ENCODE measurements at places on chromosomes 1 and 21.

DNA sequence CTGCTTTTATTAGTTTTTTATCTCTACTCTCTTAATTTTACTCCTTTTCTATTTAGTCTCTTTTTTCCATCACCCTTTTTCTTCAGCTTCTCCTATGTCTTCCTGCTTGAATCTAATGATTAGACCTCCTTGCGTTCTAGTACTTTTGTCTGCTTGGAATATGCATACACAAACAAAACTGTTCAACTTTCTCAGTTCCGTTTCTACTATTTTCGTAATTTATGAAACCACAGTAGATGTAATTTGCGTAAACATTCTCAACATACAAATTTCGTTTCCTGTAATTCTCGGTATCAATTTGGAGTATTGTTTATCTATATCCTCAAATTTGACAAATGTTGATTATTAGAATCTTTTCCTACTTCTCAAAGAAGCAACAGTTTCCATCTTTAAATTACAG lies 772.5 kb downstream of the USP25 start:
- DNase-seq = no peak

DNA sequence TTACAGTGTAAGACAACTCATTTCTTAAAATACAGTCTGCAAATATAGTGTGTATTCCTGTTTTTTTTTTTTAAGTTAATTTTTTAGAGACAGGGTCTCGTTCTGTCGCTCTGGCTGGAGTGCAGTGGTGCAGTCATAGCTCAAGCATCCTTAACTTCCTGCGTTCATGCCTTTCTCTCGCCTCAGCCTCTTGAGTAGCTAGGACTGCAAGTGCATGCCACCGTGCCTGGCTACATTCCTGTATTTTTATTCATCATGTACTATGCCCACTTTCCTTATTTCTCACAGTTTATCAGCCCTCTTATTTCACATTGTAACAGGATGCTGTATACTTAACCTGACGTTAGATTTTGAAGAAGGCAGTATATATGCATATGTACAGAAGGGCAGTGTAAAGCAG lies 26.7 kb downstream of the MIER1 start:
- DNase-seq = no peak

- DNase-seq = no peak
Observed at GRCh38 chr1:82515650-82516049, 714.9 kb downstream of the ADGRL2 start.

- DNase-seq = no peak
Observed at GRCh38 chr1:188170935-188171334, 1342.2 kb downstream of the PLA2G4A start.

GRCh38 chr1:66296951-66297350 lies 237.0 kb upstream of the SGIP1 start:
- no peak for DNase-seq

- DNase-seq = no peak
Observed at GRCh38 chr1:7500381-7501083, 270.6 kb upstream of the VAMP3 start.

- peak; percentile 47 for DNase-seq
Observed at GRCh38 chr1:181149326-181150125, 61.0 kb downstream of the IER5 start.

GRCh38 chr1:177744906-177745305 lies 225.0 kb downstream of the SEC16B start:
- DNase-seq = no peak

DNA sequence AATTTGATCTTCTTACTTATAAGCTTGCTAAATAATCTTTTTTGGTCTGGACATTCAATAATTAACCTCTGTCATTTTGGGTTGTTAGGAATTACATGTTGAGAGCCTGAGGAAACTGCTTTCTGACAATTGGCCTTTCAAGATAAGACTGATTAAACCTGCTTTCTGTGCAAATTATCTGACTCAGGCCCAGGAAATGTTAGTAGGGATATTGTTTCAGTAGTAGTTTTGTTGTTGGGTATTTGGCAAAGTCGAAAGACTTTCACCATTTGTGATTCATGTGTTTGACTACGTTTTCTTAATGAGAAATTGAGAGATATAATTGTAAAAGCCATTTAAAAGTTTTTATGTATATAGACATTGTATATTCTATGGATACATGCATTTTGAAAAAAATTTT lies 81.1 kb upstream of the GPR88 start:
- DNase-seq = no peak

GRCh38 chr1:227059076-227059475 lies 119.0 kb downstream of the COQ8A start:
- no peak for DNase-seq

DNA sequence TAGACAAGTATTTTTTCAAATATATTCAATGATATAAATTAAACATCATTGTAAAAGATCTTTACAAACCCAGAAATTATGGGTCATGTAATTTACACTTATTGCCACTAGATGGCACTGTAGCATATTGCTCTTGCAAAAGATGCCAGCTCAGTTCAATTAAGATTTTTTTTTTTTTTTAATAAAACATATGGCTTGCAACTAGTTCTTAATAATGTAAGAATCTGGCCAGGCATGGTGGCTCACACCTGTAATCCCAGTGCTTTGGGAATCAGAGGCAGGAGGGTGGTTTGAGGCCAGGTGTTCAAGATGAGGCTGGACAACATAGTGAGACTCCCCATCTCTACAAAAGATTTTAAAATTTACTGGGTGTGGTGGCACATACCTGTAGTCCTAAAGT lies 49.4 kb upstream of the DESI2 start:
- no peak for DNase-seq

DNA sequence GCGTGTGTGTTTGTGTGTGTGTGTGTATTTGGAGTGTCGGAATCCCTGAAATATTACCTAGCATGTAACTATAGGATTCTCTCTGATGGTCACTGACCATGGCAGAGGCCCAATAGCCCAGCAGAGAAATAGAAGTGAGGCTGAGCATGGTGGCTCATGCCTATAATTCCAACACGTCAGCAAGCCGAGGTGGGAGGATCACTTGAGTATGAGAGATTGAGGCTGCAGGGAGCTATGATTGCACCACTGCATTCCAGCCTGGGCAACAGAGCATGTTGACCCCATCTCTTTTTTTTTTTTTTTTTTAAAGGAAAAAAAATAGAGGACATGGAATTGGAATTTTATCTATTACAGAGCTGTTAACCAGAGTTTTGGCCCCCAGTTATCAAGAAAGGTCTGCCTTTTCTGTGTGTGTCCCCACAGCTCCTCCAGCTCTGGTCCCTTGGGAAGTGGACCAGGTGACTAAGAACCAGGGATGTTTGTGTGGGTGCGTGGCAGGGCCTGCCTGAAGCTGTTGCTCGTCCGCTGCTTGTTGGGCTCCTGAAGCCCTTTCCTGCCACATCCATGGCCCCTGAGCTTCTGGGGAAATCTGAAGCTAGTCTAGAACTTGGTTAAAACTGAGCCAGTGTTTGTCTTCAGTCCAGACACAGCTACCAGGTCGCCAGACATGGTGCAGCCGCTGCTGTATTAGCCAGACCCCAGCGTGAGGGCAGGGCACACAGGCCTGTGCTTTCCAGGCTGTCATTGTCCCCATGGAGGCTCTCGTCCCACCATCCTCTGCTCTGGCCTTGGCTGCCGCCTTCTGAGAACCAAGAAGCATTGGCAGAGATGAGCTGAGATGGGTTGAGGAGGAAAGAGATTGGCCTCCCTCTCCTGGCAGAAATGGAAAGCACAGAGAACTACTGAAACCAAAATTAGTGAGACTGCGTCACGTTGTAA lies 25.5 kb downstream of the CAPN9 start:
- DNase-seq = no peak

DNA sequence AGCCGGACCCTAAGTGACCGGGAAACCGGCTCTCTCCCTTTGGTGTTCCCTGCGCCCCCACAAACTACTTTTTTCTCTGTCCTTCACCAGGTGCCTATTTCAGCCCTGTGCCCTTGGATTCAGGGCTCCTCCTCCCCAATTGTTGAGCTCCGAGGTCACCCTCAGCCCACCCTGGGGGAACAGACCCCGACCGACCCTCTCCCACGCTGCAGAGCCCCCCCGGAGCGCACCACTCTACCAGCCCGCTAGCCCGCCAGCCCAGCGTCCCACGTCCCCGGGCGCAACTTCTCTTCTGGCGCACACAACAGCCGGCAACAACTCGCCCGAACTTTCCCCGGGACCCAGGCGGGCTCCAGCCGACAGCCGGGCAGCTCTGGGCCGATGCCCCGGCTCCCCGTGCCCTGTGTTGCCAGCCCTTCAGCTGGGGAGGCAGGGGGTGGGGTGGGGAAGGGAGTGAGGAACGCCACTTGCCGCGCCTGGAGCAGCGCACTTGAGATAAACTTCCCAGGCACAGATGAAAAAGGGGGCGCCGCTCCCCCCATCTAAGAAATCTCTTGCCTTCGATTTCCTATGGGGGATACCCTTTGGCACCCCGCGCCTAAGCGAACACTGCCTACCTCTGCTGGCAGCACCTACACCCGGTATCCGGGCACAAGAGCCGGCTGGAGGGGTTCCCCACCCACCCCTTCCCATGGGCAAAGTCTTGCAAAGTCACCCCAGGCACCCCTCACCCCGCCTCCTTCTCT lies 997 bp downstream of the CASZ1 start:
- DNase-seq = no peak

DNA sequence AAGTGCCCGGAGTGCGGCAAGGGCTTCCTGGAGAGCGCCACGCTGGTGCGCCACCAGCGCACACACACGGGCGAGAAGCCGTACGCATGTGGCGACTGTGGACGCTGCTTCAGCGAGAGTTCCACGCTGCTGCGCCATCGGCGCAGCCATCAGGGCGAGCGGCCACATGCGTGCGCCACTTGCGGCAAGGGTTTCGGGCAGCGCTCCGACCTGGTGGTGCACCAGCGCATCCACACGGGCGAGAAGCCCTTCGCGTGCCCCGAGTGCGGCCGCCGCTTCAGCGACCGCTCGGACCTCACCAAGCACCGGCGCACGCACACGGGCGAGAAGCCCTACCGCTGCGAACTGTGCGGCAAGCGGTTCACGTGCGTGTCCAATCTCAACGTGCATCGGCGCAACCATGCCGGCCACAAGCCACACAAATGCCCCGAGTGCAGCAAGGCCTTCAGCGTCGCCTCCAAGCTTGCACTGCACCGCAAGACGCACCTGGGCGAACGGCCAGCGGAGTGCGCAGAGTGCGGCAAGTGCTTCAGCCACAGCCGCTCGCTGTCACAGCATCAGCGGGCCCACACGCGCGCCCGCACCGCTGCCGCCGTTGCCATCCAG lies 10.0 kb downstream of the ZNF672 start:
- no peak for DNase-seq

DNA sequence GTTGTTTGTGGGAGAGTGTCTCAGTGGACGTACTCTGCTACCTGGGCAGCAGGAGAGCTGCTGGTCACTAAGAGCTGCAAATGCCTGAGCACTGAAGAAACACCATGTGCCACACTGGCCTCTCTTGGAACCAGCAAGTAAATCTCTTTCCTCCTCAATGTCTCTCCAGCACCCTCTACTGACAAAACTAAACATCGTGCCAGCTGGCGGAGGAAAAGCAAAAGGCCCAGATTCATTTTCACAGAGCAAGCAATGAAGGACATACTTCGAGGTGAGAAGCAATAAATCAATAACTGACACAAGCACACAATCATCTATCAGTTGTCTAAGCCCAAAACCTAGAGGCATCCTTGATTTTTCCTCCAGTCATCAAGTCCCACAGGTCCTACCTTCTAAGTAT lies 78.1 kb downstream of the RERE start:
- no peak for DNase-seq

GRCh38 chr21:44930543-44930981 lies 9.3 kb upstream of the SLX9 start:
- DNase-seq = peak; percentile 44

- no peak for DNase-seq
Observed at GRCh38 chr1:180365039-180365438, 135.0 kb downstream of the LHX4 start.

DNA sequence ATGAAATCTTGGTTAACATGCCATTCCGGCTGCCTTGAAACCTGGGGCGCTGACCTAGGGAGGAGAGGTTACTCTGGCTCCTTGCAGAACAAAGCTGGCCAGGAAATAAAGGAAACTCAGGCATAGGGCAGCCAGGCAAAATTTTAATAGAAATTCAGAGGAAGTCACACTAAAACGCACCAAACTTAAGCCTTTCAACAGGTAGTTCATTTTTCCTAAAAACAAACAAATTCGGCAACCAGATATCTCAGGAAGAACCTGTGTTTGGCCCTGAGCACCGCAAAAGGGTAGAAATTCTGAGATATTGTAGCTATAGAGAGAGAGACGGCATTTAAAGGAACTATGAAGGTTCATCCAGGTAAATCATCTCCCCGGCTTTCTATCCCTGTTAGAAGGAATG lies 13.1 kb downstream of the LYST start:
- DNase-seq = no peak

GRCh38 chr1:244778344-244778743 lies 57.1 kb upstream of the COX20 start:
- DNase-seq = no peak

GRCh38 chr1:2351723-2352122 lies 39.6 kb downstream of the MORN1 start:
- no peak for DNase-seq

DNA sequence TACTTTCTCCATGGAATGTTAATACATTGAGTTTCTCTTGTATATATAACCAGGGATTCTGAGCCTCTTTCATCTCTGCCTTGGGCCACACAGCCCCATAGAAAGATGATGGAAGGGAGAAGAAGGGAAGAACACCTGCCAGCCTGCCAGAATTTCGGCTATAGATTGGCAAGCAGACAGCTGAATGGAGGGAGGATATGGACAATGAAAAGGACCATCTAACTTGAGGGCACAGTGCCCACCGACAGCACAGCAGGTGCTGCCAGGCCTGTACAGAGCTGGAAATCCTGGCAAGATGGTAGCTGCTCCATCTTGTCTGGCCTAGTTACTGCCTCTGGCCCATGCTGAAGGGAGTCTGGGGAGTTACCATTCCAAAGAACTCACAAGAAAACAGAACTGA lies 244.3 kb downstream of the FGGY start:
- DNase-seq = no peak

DNA sequence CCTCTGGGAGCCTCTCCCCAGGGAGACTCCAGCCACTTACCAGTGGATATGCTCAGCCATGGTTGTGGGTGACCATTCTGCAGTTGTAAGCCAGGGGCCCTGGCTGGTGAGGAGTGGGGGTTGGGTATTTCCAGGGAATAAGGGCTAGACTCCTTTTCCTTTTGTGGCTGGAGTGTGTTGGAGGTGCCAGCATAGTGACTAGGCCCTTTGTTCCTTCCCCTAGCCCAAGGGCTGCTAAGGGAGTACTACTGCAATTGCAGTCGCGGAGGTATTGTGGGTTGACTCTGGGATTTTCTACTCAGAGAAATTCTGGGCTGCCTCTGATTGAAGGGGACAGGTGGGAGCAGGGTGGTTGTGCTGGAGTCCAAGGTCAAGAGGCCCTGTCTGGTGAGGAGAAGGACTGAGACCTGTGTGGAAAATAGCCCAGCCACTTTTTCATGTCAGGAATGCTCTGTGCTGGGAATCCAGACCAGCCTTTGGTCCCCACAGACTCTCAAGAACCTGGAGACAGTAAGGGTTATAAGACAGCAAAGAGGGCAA lies 43.1 kb downstream of the MROH9 start:
- DNase-seq = no peak

GRCh38 chr1:170864876-170865538 lies 70.3 kb upstream of the MROH9 start:
- no peak for DNase-seq

- DNase-seq = no peak
Observed at GRCh38 chr1:201359873-201360210, 17.6 kb downstream of the TNNT2 start.

- no peak for DNase-seq
Observed at GRCh38 chr21:44728716-44729115, 17.3 kb upstream of the TSPEAR start.

GRCh38 chr1:89844860-89845259 lies 24.0 kb downstream of the LRRC8D start:
- no peak for DNase-seq

Data from stimulated activated CD8-positive, alpha-beta memory T cell treated with anti-CD3 and anti-CD28 coated beads, Interleukin-7, amount 100 ng/mL, for 1 hour (primary cell).